Fibroblast of skin of back (primary cell): ENCODE measurements at places on chromosomes 2 and 18.
A peak's percentile ranks its signal among the peaks of the same experiment; 100 is the strongest.

DNA sequence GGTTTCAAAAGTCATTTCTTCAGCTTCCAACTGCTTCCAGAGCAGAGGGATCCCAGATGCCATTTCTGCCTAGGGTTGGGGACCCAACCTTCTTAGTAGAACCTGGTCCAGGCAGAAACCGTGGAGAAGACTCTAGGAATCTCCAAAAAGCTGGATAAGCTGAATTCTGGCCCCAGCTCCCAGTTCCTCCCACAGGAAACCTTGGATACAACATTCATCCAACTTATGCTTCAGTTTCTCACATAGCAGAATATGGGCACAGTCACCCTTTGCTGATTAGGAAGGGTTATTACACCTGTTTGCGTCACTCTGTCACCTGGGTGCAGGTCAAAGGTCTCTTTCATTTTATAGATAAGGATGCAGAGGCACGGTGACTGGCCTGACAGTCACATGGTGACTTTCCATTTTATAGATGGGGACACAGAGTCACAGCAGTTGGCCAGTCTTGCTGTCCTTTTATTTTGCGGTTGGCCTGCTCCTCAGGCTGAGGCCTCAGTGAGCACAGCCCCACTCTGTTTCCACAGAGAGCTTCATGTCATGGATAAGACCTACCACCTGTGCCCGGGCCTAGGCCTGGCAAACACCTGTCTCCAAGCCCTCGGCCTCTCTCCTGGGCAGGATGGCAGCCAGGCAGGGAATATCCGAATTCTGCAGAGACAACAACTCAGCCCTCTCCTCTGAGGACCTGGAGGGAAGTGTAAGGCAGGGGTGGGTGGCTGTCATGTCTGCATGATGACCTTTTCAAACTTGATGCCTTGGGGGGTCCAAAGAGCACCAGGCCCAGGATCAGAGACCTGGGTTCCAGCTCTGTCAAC is 148.8 kb downstream of the SMAD7 start:
- DNase-seq = no peak

- DNase-seq = peak; percentile 75
Observed at GRCh38 chr2:67846370-67847070, 216.3 kb downstream of the C1D start.

DNA sequence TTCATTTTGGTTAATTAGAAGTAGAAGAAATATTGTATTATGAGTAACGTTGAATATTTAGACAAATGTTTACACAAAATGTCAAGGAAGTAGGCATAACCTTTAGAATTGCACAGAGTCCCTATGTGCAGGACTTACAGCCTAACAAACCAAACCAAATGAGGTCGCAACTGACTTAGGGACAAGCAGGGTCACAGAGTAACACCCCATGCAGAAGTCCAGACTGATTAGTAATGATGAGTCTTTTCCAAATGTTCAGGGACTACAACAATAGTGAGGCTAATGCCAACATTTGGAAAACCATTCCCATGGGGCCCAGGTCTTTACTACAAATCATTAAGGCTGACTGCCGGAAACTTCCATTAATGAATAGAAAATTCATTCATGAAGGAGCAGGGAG is 452.5 kb upstream of the CHAC2 start:
- DNase-seq = peak; percentile 5

DNA sequence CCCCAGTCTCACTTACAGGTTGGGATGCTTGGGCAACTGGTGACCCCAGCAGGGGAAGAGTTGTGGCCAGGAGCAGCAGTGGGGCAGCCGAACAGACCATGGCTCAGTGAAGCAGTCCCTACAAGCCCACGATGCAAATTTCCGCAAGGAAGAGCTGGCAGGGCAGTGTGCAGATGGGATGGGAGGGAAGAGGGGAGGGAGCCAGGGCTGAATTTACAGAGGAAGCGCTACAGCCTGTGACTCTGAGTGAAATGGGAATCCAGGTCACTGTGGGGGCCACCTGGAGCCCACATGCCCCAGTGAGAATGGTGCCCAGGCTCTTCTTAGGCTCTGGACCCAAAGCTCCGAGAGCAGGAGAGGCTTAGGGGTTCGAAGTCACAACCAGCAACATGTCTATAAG is 27.0 kb upstream of the SELENOI start:
- no peak for DNase-seq

DNA sequence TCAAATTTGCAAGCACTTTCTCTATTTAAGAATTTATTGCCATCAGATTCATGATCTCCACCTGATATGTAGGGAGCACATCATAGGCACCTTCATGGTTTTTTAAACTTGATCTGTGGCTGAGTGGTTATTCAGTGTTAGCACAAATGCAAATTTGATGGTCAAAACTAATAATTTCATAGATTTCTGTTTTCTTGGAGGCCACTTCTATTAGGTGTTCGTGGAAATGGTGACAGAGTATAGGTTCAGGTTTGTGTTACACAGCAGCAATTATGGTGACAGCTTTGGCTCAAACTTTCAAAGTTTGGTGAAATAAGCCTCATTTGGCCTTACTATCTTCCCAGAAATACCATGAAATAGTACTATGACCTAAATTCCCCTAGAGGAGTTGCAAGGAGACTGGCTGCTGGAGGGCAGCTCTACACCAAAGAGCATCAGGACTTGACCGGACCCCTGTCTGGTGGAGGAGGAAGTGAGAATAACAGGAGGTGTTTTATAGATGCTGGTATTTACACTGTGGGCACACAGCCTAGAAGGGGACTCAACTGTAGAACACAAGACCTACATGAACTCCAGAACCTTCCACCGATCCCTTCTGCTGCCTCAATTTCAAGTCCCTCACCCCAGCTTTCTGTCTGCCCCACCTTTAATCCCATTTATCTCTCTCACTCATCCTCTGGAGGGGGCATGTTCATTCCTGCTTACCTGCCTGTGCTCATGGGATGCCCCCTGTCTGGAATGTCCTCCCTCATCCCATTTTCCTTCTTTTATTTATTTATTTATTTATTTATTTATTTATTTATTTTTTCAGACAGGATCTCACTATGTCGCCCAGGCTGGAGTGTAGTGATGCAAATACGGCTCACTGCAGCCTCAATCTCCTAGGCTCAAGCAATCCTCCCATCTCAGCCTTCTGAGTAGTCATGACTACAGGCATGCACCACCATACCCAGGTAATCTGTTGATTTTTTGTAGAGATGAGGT is 132.9 kb upstream of the SIX2 start:
- no peak for DNase-seq

GRCh38 chr2:67313536-67313935 is 83.6 kb upstream of the ETAA1 start:
- DNase-seq = no peak

GRCh38 chr18:58565021-58565420 is 63.9 kb downstream of the ALPK2 start:
- no peak for DNase-seq

- peak; percentile 48 for DNase-seq
Observed at GRCh38 chr18:34834897-34835296, 124.8 kb downstream of the DTNA start.

DNA sequence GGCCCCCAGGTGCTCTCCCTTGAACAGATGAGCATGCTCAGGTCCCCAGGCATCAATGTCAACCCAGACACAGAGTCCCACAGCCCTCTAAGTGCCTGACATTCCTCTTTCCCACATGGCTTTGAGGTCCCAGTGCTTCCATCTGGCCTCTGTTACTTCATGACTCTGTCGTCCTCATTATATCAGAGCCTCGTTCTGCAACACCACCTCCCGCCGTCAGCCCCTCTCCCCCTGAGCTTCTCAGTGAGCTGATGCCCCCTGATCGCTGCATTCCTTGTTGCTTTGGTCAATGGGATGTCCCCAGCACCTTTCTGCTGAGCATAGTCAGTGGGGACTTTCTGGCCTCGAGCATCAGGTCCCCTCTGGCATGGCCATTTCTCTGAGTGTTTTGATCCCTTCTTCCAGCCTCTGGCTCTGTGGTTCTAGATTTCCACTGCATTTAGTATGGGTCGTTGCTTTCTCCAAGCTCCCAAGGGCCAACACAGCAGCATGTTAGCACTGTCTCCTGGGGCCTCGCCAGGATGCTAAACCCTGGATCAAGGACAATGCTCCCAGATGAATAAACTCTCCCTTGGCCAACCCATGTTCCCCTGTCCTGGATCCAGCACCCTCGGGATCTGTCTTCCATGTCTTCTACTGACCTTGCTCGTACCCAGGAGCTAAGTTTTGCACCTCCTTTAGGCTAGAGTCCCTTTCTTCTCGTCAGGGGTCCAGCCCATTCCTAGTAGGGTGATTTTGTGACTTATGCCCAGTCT is 143.2 kb upstream of the TWIST2 start:
- DNase-seq = no peak

- DNase-seq = no peak
Observed at GRCh38 chr2:11492244-11492643, 26.3 kb upstream of the E2F6 start.

DNA sequence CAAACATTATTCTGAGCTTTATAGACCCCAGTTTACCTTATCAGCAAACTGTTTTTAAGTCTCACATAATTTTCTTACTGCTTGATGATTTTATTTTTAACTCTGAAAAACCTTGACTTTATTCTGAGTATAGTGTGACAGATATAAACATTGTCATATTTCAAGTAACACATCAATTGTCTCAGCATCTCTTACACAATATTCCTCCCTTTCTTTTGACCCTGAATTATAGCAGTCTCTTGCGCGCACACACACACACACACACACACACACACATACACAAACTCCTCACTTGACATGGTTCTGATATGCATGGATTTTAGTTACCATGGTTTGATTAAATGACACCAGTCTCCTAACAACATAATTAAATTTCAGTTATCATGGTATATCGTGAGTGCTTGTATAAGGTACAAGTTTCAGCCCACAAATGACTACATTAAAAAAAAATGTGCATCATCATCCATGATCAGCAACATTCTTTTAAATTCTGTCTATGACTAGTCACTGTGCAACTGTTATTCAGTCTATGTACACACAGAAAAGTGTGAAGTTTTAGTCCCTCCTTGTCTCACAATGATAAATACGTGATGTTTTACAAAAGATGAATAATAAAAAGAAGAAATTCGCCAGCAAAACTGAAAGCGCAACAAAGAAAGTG is 39.5 kb upstream of the TACR1 start:
- peak; percentile 85 for DNase-seq

GRCh38 chr18:75107196-75107930 is 101.6 kb downstream of the PTGR3 start:
- DNase-seq = no peak

DNA sequence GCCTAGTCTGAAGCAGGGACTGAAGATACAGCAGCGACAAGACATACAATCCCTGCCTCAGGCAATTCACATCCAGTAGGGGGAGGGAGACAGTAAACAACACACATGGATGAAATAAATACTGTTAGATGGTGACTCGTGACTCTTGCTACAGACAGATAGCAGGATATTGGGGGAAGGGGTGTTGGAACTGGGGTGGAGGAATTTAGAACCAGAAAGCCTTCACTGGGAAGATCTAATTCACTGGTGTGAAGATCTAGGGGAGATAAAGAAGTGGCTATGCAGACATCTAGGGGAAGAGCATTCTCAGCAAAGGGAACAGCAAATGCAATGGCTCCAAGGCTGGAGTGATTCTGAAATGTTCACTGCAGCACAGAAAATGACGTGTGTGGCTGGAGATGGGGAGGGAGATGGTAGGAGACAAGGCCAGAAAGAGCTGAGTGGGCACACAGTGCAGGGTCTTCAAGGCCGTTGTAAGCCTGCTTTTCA is 52.6 kb upstream of the TMEM163 start:
- DNase-seq = no peak

GRCh38 chr2:234827096-234827860 is 124.5 kb upstream of the SH3BP4 start:
- DNase-seq = no peak

DNA sequence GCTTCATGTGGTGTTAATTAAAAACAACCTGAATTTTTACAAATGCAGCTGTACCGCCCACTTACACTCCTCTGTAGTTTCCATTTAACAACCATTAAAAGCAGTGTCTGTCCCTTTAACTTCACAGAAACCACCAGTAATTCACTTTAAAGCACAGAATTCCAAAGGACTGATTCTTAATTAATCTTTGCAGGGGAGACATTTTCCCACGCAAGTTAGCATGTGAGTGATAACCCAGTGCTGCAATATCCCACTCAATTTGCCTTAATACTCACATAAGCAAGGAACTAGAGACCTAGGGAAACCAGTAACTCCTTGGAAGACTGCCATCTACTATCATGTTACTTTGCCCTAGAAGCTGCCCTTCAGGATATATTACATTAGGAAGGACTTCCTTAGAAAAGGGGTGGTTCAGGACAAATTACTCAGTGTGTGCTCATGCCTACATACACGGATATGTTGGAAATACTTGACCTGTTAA is 102.3 kb downstream of the OSR1 start:
- peak; percentile 83 for DNase-seq

DNA sequence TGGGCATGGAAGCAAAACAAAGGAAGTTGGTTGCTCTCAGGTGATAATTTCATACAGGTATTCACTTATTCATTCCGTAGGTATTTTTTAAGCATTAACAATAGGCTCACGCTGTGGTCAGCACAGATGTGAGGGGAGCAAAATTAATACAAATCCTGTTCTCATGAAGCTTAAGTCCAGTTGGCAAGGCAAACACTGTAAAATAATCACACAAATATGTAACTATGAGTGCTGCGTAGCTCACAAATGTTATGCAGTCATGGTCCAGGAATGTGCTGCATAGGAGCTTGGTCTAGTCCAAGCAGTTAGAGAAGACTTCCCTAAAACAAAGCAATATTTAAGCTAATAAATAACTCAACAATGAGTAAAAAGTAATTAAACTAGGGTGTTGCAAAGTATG is 23.9 kb downstream of the SP5 start:
- DNase-seq = peak; percentile 97

DNA sequence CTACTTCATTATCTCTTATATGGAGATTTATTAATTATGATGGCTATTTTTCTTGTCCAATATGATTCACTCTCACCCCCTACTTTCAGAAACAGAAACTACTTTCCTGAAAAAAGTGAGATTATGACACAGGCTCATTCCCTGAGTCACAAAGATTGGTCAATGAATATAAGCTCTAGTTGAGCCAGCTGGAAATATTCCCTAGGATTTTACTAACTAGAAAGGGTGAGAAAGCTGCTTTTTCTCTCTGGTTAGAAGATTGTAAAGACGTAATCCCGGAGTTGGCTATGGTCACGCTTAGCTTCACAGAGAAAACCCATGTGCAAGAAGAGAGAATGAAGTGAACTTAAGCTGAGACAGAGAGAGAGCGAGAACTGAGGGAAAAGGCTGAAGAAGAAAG is 223.7 kb upstream of the SMAD7 start:
- peak; percentile 42 for DNase-seq

DNA sequence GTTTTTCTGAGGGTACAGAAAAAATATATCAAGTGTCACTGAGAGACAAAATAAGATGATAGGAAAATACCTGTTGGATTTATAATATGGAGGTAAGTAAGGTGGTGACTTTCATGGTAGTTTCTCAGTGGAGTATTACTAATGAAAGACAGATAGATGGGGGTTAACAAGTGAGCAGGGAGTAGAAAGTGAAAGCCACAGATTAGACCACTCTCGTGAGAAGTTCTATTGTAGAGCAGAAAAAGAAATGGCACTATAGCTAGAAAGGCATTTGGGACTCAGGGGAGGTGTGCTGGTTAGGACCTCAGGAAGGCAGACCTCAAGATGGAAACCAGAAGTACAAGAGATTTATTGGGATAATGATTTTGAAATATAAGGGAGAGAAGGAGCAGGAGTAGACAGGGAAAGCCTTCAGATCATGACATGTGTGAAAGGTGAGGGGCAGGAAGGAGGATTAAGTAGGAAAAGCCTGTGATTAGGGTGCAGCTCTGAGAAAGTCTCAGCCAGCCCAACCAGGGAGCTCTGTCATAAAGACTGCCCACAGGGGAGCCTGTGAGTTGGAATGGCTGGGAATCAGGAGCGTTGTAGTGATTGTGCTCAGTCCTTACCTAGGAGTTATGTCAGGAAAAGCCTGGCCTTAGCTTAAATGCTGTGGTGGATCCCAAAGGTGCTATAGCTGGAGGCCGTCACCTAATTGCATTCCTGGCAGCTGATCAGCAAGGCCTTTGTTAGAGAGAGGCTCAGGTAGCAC is 198.1 kb downstream of the IKZF2 start:
- DNase-seq = no peak
